ENCODE measurements at places on chromosomes 4 and X.
A peak's percentile ranks its signal among the peaks of the same experiment; 100 is the strongest.

- no peak for DNase-seq
Measured at GRCh38 chr4:6655924-6656323, 15.4 kb downstream of the MRFAP1 start.

DNA sequence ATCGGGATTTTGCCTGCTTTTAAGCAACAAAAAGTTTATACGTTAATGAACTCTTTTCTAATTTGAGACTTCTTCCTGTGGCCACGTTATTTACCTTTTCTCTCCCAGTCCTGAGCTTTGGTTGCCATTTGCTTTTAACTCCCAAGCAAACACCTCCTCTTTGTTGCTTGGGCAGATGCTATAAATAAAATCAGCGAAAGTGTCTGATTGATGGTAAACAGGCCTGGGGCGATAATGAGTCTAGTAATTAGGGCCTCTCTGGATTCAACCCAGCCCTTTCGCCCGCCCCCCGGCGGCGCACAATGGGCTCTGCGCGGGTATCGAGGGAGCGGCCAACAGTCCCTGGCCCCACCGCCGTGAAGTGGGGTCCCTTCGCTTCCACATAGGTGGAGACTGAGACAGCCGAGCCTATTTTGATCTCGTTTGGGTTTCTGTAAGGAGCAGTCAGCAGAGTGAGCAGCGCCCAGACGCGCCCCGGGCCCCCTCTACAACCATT is 790 bp downstream of the CLGN start:
- no peak for DNase-seq

DNA sequence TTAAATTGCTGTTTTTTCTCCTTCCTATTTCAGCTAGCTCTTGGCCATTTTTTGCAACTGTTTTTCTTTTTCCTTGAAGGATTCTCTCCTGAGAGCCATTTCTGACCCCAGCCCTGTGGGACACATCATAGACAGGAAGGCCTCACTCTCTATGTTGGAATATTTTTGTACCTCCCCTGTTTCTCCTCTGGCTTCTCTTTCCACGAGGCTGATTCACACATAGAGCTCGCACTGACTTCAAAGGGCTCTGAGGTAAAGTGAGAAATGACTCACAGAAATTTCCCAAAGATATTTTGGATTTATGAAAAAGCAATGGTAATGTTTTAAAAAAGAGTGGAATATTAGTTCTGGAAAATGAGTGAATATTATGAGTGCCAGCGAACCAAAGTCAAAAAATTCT is 181.7 kb upstream of the IGFBP7 start:
- DNase-seq = no peak

GRCh38 chrX:140297273-140297672 is 207.6 kb downstream of the SOX3 start:
- no peak for DNase-seq

DNA sequence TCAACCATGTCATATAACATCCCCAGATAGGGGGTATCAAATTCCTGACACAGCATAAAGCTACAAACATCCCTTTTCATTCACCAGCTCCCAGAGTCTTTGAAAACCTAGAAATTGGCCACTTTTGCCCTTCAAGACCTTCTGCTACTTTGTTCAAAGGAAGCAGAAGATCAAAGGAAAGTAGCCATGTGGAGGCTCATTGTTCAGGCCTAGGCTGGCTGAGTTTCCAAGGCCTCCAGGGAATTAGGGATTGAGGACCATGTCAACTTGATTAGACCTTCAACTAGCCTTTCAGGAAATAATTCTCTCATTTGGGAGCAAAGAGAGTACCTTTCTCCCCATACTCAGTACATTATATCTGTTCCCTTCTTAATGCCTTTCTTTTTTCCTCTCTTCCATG is 66.8 kb upstream of the ATXN3L start:
- DNase-seq = no peak

DNA sequence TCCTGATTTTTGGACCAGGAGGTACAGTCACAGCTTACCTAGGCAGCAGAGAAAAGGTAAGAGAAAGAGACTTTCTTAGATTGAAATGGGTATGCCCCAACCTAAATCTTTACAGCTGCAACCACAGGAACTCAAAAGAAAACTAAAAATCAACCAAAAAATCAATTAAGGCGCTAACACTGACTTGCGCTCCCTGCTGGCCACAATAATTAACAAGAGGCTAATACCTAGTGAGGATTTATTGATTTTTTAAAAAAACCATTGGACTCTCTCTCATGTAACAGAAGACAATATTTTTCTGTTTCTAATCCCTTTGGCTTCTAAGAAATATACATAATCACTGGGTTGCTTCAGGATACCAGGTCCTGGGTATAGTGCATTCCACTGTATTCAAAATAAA is 153.9 kb upstream of the TENM3 start:
- DNase-seq = no peak

DNA sequence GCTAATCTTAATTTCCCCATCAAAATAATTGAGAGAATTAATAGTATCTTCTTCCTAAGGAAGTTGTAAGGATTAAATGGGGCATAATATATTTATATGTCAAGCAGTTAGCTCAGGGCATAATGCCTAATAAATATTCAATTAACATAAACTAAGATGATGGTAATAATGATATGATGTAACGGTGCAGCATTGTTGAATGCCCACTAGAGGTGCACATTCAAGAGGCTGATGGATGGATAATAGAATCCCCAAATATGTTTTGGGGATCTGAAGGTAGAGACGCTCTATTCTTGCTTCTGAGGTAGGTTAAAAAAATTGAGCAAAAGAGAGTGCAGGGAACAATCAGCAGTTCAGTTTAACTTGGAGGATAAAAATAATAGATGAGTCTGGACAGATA is 37.1 kb downstream of the ATOH1 start:
- DNase-seq = no peak

- DNase-seq = no peak
Measured at GRCh38 chrX:151880895-151881294, 31.8 kb upstream of the MAGEA4 start.

GRCh38 chrX:13565511-13565910 is 3.9 kb upstream of the EGFL6 start:
- no peak for DNase-seq

DNA sequence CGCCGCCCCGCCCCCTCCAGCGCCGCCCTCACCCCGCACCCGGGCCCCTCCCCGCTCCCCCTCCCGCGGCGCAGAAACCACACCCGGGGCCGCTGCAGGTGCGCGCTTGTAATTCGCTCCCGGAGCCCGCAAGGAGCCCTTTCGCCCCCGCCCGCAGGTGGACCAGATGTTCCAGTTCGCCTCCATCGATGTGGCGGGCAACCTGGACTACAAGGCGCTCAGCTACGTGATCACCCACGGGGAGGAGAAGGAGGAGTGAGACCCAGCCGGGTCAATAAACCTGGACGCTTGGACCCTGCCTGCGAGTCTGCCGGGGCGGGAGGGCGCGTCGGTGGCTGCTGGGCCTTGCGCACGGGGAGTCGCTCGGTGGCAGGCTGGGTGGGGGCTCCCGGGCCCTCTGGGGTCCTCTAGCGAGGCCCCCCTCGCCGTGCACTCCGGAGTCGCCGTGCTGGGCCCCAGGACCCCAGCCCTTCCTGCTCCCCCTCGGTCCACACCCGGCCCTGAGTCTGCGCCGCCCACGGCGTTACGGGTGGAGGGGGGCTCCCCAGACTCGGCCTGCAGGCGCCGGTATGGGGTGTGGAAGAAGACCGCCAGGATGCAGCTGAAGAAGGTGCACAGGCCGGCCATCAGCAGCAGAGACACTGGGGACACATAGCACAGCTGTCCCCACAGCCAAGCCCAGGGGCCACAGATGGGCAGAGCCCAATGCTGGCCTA is 7.1 kb downstream of the SLC49A3 start:
- DNase-seq = no peak

DNA sequence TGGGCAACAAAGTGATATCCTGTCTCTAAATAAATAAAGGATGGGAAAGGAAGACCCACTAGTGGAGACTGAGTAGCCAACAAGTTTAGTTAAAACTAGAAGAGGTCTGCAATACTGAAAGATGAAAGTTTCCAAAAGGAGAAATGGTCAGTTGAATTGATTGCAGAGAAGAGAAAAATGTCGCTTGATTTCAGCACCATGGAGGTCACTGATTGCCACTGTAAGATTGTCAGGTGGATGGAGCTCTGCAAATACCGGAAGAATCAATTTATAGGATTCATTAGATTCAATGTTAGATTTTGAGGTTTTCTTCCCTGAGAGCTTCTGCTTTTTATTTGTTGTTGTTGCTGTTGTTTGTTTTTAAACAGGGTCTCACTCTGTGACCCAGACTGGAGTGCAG is 5.4 kb upstream of the FNIP2 start:
- no peak for DNase-seq

- no peak for DNase-seq
Measured at GRCh38 chr4:143023239-143023918, 161.3 kb upstream of the USP38 start.

DNA sequence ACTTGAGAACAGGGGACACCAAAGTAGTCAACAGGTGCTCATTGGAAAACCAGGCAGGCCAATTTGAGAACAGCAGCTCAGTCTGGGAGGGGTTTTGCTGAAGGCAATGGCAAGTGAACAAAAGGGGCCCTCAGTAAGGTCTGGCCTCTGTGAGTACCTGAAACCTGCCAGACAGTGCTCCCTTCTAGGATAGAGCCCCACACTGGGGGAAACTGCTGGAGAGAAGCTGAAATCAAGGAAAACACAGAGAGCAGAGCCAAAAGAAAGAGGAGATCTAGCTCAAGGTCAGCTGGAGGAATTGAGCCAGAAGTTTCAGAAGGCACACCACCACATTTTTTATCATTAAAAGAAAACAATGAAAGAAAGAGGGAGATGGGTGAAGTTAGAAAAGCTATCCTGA is 28.2 kb downstream of the PNMA6E start:
- DNase-seq = no peak

GRCh38 chr4:140901736-140902336 is 145.7 kb upstream of the TBC1D9 start:
- DNase-seq = no peak

DNA sequence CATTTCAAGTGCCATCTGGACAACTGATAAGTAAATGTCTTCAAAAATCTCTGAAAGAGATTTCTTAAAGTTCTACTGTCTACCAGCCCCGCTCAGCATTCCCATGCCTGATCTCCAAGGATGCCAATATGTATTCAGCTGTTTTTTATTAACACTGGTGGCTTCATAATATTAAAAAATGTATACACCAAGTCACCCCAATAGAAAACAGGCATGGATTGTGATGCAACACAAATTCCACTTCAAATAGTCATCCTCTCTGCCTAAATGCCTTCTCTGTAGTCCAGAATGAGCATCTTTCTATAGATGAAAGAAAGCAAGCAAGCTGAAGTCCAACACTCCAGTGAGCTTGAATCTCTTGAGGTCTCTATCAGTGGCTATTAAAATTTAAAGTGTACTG is 152.2 kb upstream of the PPARGC1A start:
- DNase-seq = peak; percentile 97

DNA sequence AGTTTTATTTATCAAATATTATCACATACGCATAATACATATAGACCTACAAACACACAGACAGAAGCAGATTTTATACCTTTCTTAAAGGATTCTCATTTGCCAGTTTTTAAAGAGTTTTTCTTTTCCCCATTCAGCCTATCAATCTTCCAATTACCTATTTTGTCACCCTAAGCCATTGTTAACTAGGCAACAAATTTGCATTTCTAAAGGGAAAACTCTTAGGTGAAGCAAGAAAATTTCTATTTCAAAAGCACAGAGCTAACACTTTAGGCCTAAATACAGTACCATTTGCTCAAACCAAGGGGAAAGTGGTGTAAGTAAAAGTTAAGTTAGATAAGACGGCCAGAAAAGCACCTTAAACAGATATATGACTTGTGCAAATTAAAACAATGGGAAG is 156.6 kb downstream of the NDST3 start:
- no peak for DNase-seq

All from IMR-90 (cell line).